Activated T-helper 2 cell treated with anti-CD3 and anti-CD28 coated beads, Interferon-gamma antibody, Interleukin-2, Interleukin-4, amounts not matched to agents 10 μg/mL and 5 μg/mL and 100 μg/mL, durations not matched to agents 14 hours and 24 hours and 36 hours (primary cell): ENCODE measurements at places on chromosomes 12 and 14. TPM values are rescaled to one million over a fixed set of nuclear protein-coding genes. Genes with fewer than 3 reads are reported as not detected.

The TAS2R46 gene
- 1.3 and 2.0 TPM in 2 replicates for total RNA-seq

The MYF5 gene
- not detected in 2 replicates for total RNA-seq

GRCh38 chr14:73162251-73162650, 25.9 kb downstream of the PSEN1 start:
- DNase-seq, result no peak

The PAX9 gene
- total RNA-seq, result not detected in 2 replicates

GRCh38 chr12:61999311-61999710, 260.9 kb upstream of the USP15 start:
- no peak for DNase-seq

The PLEKHH1 gene
- 1.5 and 1.8 TPM in 2 replicates for total RNA-seq

GRCh38 chr12:112115259-112116045, 6.9 kb upstream of the NAA25 start:
- DNase-seq, result no peak

GRCh38 chr12:13179211-13180074, 17.1 kb upstream of the EMP1 start:
- DNase-seq, result peak; percentile 31

The HOXC9 gene
- total RNA-seq, result not detected in 2 replicates

DNA sequence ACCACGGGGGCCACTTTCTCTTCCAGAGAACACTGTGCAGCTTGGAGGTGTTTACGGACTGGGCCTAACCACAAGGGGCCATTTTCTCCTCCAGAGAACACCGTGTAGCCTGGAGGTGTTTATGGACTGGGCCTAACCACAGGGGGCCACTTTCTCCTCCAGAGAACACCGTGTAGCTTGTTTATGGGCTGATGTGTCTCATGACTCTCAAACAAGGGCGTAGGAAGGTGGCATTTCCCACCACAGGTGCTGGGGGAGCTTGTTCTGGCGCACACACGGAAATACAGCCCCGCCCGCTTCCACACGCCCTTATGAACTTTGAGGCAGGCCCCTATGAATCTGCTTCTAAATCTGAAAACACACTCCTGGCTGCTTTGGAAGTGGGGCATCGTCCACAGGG, 174.6 kb upstream of the SFSWAP start:
- no peak for DNase-seq

The FSCB gene
- not detected in 2 replicates for total RNA-seq

- DNase-seq, result peak; percentile 35
These were observed 17.2 kb upstream of the POC1B start for GRCh38 chr12:89542912-89543592.

DNA sequence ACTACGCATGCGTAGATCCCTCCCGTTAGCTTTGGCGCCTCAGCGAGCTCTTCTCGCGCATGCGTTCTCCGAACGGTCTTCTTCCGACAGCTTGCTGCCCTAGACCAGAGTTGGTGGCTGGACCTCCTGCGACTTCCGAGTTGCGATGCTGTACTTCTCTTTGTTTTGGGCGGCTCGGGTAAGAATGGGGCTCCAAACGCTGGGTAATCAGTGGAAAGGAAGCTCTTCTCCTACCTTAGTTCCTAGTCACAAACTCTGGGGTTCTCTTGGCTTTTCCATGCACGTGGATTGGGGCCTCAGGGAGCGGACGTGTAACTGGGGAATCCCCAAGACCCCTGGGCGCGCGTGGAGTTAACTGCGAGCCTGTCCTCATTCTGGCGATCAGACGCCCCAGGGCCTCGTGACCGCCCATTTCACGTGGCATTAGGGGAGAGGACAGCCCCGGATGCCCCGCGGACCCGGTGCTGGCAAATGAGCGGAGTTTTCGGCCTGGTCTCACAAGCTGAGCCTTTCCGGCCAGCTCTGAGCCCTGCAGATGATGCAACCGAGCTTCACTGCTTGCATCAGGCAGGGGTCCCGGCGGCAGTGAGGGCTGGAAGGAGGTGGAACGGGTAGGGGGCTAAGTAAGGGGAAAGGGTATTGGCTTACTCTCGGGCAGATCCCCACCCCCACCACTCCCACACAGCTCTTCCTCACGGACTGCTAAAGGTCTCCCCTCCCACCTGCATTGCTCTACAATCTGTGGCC, at the start of gene SHMT2:
Gene SHMT2, plus strand, starts transcription at position 78 of the 747 bp plus-strand sequence. Its CDS starts 68 bp downstream, at position 146.
- peak; percentile 90 for DNase-seq

- no peak for DNase-seq
These were observed 156.3 kb downstream of the NTF3 start for GRCh38 chr12:5588176-5588575.

DNA sequence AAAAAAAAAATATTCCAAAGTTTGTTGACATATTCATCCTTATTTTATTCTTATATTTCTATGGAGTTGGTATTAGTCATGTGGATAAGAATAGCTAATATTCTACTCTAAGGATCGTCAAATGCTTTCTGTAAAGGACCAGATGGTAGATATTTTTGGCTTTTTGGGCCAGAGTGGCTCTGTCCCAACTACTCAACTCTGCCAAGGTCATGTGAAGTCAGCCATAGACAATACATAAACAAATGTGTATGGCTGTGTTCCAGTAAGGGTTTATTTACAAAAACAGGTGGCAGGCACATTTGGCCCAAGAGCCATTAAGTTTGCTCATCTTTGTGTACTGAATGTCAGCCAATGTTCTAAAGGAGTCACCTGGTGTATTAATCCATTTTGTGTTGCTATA, 131.8 kb downstream of the TBX5 start:
- DNase-seq, result no peak

The NKX2-8 gene
- not detected in 2 replicates for total RNA-seq

- DNase-seq, result no peak
These were observed 22.1 kb upstream of the SERPINA4 start for GRCh38 chr14:94539181-94539580.

- DNase-seq, result no peak
These were observed 113.5 kb downstream of the GCH1 start for GRCh38 chr14:54789166-54789565.

The SLC35E3 gene
- total RNA-seq, result 6.3 and 9.4 TPM in 2 replicates

The ASPG gene
- total RNA-seq, result not detected in 2 replicates

- no peak for DNase-seq
These were observed 7.7 kb upstream of the MMP19 start for GRCh38 chr12:55850401-55850800.

DNA sequence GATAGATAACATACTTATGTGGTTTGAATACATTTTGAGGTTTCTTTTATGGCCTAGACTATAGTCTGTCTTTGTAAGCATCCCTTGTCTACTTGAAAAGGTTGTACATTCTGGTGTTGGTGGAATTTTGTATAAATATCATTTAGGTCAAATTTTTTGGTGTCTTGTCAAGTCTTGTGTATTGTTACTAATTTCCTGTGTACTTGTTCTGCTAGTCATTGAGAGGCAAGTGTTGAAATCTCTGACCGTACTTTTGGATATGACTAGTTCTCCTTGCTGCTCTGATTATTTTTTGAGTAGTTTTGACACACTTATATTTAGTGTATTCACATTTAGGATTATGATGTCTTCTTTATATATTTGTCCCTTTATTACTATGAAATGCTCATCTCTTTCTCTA, 219.6 kb downstream of the CCDC91 start:
- no peak for DNase-seq

The STAB2 gene
- not detected in 2 replicates for total RNA-seq

- DNase-seq, result no peak
These were observed 109.0 kb upstream of the SLC35F4 start for GRCh38 chr14:57974896-57975295.

GRCh38 chr14:70701610-70702009, 59.9 kb downstream of the TTC9 start:
- no peak for DNase-seq

DNA sequence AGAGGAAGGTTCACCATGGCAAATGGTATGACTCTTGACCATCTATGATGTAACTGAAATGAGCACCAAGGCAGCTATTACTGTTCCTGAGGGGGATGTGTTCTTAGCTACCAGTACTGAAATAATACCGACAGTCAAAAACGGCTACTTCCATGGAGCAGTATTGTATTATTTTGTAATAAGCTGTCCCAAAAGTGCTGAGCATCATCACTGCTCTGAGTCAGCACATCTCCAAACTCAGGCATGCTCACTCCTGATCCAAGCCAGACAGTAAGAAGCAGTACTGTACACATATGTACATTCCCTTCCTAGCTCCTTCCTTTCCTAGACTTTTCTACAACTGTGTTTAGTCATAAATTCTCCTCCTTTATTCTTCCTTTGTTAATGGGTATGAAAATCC, 8.6 kb downstream of the VTI1B start:
- no peak for DNase-seq

DNA sequence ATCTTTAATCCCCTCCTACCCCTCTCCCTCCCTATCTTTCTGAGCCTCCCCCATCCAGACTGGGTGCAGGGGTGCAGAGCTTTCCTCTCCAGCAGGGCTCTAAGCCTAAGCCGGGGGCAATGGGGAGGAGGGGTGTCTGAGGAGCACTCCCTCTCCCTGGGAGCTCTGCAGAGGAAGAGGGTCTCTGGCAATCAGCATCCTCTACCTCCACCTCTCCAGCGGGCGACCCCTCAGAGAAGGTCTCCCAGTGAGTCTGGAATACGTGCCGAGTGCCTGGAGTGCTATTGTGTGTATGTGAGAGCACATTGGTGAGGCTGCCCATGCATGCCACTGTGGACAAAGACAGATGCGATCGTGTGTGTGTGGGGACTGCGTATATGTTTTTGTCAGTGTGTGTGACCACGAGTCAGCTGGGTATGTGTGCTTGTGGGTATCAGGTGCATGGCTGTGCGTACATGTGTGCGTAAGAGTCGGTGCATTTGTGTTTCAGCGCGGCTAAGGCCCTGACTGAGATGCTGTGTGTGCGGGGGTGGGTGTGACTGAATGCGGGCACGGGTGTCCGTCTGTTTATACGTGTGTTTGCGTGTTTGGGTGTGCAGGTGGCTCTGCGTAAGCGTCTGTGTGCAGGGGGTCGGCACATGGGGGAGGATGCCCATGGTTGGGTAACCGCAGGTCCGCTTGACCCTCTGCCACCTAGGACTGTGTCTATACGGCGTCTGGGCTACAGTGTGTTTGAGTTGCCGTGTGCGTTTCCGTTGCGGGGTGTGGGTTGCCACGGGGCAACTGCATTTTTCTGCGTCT, 905 bp upstream of the DLK1 start:
- no peak for DNase-seq

The AMHR2 gene
- not detected in 2 replicates for total RNA-seq

The EGLN3 gene
- 16.0 and 17.0 TPM in 2 replicates for total RNA-seq

DNA sequence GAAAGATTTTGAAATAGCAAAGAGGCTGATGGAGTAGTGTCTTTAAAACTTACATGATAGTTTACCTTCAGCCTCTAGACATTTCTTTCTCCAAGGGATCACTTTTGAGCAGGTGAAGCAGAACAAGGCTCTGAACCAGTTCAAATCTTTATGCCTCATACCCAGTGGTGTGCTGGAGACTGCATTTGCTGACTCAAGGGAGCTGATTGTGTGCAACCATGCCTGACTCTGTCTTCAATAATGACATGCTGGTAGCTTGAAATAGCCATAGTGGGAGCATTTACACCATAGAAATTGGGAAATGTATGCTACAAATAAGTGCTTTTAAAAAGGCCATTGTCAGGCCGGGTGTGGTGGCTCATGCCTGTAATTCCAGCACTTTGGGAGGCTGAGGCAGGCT, 482.0 kb downstream of the TMTC2 start:
- DNase-seq, result no peak
